ENCODE measurements at places on chromosomes 1 and 21.
A peak's percentile ranks its signal among the peaks of the same experiment; 100 is the strongest.

DNA sequence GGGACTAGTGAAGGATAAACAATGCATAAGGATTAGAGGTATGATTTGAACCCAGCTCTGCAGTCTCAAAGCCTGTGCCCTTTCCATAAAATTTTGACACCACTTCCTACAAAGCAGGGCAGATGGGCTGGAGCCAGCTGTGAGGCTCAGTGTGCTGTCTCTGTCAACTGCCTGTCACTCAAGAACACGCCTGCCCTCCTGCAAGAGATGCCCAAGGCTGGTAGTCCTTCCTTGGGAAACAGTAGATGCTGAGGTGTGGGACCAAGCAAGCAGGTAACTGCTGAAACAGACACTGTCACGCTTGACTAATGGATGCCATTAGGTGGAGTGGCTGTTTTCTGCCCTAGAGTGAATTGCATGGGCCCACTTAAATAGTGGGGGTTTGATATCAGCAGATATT is 402.0 kb downstream of the PTPRU start:
- no peak for DNase-seq

- DNase-seq, result no peak
Measured at GRCh38 chr1:182309631-182310351, 81.8 kb downstream of the GLUL start.

DNA sequence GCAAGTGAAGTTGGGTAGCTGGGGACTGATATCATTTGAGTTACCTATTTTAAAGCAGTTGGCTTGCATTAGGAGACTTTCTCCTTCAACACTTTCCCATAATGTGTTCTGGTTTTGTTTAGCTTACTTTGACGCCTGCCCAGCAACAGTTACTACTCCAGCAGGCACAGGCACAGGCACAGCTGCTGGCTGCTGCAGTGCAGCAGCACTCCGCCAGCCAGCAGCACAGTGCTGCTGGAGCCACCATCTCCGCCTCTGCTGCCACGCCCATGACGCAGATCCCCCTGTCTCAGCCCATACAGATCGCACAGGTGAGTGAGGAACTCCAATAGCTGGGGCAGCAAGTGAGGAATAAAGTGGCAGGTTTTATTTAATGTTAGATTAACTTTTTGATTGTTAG is 144.3 kb downstream of the CD247 start:
- DNase-seq, result no peak

- DNase-seq, result peak; percentile 17
Measured at GRCh38 chr1:116986421-116987255, 14.9 kb upstream of the CD101 start.

GRCh38 chr1:97630948-97631347 is 289.9 kb downstream of the DPYD start:
- no peak for DNase-seq

DNA sequence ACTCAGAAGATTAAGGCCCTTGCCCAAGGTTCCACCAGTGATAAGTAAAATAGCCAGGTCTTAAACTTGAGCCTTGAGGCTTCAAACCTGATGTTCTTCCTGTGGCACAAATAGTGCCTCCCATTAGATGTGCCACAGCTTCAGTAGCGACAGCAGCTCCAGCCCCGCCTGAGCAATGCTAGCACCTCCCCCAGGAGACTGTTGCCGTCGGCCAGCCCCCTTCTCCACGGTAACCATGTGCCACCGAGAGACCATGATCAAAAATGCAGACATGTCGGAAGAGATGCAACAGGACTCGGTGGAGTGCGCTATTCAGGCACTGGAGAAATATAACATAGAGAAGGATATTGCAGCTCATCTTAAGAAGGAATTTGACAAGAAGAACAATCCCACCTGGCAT is 32.2 kb downstream of the KLHDC7A start:
- no peak for DNase-seq

DNA sequence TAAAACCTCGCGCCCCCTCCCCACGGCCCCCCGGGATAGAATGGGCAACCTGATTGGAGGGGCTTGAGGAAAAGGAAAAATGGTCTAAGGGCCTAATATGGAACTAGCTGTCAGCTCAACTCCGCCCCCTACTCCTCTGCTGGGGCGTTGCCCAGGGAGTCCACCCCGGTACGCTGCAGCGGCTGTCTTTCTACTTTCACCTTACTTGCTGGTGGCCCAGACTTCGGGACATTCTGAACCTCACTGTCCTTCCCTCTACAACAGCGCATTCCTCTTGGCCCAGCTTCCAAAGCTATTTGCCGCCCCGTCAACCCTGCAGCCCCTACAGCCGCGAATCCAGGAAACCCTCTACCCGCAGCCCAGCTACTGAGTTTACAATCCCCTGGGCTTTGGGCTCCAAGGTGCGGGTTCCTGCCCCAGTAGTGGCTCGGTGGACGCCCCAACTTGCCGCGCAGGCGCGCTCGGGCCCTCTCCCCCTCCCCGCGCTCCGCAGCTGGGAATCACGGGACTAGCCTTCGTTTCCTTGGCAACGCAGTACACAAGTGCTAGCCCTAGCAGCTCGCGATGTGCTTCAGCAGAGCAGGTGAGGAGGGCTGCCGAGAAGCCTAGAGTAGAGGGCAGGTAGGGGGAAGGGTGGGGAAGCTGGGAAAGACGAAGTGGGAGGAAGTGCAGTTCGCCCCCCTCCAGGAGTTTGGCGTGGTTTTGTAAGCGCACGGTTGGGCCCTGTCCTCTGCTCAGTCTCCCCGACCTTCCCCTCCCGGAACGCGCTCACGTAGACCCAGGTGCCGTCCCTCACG is 55.6 kb downstream of the CHIA start:
- DNase-seq, result peak; percentile 68

DNA sequence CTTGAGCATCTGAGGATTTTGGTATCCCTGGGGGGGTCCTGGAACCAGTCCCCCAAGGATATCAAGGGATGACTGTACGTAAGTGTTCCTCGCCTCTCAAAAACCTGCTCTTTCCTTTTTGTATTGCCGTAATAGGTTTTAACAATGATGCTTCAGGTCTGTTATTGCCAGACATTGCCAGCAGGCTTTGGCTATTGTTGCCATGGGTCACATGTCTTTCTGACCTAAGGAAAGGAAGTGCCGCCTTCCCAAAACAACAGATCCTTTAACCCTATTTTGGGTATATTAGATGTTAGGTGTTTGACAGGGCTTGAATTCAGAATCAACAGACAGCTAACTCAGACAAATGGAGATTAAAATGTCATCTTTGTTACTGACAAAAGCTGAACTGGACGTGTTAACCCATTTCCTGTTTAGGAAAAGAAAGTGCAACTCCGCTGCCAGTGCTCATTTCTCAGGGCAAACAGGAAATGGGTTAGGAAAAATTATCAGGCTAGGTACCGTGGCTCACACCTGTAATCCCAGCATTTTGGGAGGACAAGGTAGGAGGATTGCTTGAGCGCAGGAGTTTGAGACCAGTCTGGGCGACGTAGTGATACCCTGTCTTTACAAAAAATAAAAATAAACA is 12.4 kb upstream of the PRPF38B start:
- no peak for DNase-seq

GRCh38 chr1:114122941-114123618 is 30.6 kb downstream of the SYT6 start:
- DNase-seq, result no peak

DNA sequence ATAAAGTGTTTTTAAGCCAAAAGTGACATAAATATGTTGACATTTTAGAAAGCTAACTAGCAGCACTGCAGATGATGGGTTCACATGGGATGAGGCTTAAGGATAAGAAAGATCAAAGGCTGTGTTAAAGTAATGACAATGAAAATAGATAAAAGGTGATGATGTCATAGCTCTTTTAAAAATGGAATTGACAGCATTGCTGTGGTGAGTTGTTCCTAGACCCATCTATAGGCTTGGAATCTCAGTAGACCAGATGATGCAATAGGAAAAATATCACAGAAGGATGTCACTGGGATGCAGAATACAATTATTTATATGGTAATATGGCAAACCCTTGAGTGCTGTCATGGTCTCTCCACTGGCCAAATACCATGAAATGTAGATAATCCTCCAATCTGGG is 286.0 kb downstream of the PLA2G4A start:
- no peak for DNase-seq

DNA sequence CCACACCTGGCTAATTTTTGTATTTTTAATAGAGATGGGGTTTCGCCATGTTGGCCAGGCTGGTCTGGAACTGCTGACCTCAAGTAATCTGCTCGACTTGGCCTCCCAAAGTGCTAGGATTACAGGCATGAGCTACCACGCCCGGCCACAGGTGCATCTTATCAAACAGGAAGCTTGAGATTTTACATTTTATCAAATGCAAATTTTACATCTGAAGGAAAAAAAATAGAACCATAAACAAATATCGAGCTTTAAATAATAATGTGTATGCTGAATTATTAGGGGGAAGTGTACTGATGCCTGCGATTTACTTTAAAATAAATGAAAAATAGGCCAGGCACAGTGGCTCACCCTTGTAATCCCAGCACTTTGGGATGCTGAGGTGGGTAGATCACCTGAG is 16.6 kb upstream of the BRWD1 start:
- DNase-seq, result no peak

- DNase-seq, result no peak
Measured at GRCh38 chr1:168623831-168624230, 47.4 kb downstream of the XCL1 start.

DNA sequence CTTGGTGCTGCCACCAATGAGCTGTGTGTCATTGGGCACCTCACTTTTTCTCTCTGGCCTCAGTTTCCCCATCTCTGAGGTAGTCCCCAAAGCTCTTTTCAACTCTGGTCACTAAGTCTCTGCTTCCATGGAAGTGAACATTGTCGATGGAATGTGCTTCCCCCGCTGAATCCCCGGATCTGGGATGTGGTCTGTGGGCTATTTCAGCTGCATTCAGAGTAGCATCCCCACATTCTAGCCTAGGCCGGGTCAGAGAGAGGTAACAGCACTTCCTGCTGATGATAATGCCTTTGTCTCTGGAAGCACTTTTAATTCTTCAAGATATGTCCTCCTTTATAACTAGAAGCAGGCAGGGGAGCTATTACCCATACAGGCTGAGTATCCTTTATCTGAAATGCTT is 29.8 kb downstream of the RASSF5 start:
- no peak for DNase-seq

DNA sequence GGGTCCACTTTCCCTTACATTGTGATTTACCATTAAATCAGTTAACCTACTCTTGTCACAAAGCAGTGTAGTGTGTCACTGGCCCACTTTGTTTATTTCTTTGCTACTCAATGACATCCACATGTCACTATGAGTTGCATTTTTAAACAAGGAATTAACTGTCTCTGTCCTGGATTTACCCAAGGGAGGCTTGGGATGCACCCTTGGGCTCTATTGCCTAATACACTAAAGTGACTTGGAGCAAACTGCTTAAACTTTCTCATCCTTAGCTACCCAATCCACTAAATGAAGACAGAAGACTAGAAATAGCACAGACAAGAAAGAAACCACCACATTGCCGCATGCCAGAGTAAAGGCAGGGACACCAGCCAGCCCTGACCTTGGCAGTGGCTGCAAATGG is 136.2 kb upstream of the TIAM1 start:
- DNase-seq, result no peak

- no peak for DNase-seq
Measured at GRCh38 chr21:34107606-34108005, 34.2 kb downstream of the MRPS6 start.

- no peak for DNase-seq
Measured at GRCh38 chr1:220694866-220695382, 4.8 kb downstream of the C1orf115 start.

- peak; percentile 39 for DNase-seq
Measured at GRCh38 chr1:52141513-52142219, at the start of gene ZFYVE9. TSS of gene ZFYVE9 (plus strand) at chr1:52142089. CDS start at chr1:52233207, 91,118 bp downstream.

- DNase-seq, result no peak
Measured at GRCh38 chr21:21247424-21247823, 249.2 kb downstream of the NCAM2 start.

GRCh38 chr1:228852024-228852423 is 116.7 kb downstream of the RHOU start:
- no peak for DNase-seq

DNA sequence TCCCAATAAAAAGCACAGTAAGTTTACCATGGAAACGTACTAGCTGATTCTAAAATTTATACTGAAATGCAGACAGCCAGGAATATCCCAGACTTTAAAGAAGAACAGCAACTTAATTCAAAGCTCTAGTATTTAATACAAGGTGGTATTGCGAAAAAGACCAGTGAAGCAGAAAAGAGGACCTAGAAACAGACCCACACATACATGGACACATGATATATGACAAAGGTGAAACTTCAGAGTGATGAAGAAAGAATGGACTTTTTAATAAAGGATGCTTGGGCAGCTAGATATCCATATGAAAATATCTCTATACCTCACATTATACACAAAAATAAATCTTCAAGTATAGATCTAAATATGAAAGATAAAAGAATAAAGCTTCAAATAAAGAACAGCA is 62.6 kb downstream of the COP1 start:
- DNase-seq, result no peak

- no peak for DNase-seq
Measured at GRCh38 chr1:108590957-108591356, 31.1 kb downstream of the EEIG2 start.

GRCh38 chr1:203450001-203450400 is 25.6 kb upstream of the PRELP start:
- DNase-seq, result no peak

DNA sequence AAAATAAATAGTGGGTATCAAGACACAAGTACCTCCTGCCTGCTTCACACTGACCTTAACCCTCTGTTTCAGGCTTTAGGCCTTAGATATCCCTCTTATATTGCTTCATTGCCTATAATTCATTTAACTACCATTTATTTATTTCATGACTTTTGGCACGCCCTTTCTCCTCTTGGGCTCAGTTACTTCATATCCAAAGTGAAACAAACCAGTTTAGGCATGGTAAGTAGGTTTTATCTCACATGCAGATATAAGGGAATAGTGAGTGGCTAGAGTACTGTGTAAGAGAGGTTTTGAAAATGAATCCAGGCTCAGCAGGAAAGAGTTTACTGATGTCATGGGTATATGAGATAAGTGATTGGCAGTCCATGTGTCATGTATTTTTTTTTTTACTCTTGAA is 69.8 kb upstream of the BEND5 start:
- no peak for DNase-seq

DNA sequence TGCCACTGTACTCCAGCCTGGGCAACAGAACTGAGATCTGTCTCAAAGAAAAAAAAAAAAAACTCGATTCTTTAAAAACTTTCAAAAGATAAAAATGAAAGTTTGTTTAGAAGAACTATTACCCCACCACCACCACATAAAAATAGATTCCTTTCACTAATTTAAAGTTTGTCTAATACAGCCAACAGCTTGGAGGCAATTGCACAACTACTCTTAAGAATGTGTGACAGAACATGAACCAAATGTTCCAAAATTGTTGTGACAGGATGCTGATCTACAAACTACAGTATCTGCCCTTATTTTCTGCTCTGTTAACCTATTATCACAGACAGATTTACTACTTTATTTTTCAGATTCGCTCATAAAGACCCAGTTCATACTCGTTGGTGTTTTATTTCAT is 5.5 kb upstream of the TGFBR3 start:
- DNase-seq, result no peak

GRCh38 chr1:184033711-184034167 is 3.8 kb downstream of the COLGALT2 start:
- no peak for DNase-seq

- no peak for DNase-seq
Measured at GRCh38 chr1:191134796-191135195, 657.1 kb upstream of the BRINP3 start.

Data from activated CD4-positive, alpha-beta T cell treated with anti-CD3 and anti-CD28 coated beads for 24 hours (primary cell).